Activated T-cell treated with anti-CD3 and anti-CD28 coated beads for 1 hour (primary cell): ENCODE measurements at places on chromosomes 11 and 22.

- DNase-seq, result no peak
These were observed 709.7 kb downstream of the NTM start for GRCh38 chr11:132080127-132080526.

DNA sequence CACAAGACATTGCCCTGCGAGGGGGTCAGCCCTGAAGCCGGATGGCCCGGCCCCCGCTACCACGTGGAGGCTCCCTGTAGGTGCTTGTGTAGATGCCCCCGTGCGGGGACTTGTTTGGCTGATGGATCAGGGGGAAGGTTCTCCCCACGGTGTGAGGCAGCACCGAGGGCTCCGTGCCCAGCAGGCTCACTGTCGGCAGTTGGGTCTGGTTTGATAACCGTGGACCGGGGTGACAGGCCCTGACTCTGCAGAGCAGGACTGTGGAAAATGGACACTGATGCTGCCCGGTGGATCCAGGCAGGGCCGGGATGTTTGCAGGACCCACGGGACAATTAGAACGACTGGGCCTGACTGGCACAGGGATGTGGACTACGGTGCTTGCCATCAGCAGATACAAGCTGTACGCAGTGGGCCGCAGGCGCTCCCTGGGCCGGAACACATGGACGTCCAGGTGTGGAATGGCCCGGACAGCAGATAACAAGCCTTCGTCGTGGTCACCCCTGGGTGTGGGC is 19.0 kb downstream of the KCNQ1 start:
- no peak for DNase-seq

DNA sequence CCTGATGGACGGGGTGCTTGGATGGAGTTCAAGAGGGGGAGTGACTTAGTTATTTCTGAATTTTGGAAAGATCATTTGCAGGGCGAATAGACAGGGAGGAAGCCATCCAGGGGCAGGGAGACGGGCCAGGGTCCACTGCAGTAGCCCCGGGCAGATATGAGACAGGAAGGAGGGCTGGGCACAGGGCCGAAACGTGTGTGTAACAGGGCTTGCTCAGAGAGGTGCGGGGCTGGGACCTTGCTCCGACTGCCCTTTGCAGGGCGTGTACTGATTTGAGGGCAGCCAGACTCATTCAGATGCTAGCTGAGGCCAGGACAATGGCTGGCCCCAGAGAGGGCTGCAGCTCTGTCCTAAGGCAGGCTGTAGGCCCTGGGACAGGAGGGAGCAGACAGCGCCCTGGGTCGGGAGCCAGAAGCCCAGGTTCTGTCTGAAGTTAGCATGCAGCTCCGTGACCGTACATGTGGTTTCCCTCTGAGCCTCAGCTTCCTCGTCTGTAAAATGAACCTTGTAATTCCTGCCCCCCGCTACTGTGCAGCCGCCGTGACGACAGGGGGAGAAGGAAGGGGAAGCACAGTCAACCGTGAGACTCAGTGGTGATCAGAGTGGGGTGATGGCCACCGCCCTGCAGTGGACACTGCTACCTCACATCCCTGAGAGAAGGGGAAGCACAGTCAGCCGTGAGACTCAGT is 103.4 kb downstream of the PHF21B start:
- no peak for DNase-seq

- no peak for DNase-seq
These were observed 73.2 kb upstream of the BLID start for GRCh38 chr11:122189229-122189628.

GRCh38 chr11:73154178-73154577 is 12.1 kb upstream of the FCHSD2 start:
- DNase-seq, result peak; percentile 19

DNA sequence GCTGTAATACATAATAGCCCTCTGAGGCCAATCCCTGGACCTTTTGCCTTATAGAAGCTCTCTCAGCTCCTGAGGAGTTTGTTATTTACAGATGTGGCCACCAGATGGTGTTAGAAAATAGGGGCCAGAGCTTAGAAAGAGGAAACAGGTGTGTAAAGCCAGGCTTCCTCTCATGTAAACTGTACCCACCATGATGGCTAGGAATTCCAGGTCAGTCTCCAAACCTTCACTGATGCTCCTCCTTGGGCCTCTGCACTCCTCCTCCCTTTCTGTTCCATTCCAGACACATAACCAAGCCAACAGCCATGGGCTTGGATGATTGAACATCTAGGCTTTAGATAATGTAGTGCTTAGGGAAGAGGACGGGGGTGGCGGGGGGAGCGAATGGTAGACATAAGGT is 39.7 kb downstream of the USP35 start:
- no peak for DNase-seq

- no peak for DNase-seq
These were observed 77.4 kb upstream of the YWHAH start for GRCh38 chr22:31866918-31867317.

- no peak for DNase-seq
These were observed 89.1 kb downstream of the SWAP70 start for GRCh38 chr11:9753021-9753420.

DNA sequence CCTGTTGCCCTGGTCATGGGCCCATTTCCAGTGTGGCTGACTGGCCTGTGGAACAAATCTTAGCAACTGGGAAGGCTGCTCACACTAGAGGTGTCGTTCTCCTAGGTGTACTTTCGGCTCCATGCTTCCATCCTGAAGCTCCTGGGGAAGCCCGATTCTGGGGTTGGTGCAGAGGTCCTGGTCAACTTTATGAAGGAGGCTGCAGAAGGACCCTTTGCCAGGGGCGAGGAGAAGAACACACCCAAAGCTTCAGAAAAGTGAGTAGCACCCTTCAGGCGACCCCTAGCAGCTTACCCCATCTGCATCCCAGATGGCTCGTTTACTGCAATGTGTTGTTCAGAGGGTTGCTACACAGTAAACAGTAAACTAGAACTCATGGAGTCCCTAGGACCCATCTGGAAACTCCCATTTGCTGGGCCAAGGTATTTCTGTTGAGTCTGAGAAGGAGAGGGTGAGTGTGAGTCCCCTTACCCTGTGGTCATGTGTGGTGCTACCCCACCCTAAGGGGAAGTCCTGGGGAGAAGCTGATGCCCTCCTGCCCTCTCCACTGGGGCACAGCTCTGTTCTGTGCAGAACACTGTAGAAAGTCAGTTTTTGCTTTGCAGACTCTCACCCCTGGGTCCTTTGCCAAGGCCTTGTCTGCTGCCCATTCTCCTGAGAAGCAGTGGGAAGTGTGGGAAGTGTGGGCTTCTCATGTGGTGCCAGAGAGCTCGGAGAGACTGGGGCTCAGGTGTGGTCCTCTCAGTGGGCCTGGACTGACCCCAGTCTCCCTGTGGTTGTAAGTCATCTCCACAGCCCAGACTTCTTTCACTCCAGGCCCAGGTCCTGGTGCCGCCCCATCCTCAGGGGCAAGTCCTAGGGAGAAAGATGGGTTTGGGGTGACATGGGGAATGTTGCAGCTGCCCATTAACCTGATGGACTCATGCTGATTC is 85.0 kb downstream of the CABIN1 start:
- DNase-seq, result no peak

DNA sequence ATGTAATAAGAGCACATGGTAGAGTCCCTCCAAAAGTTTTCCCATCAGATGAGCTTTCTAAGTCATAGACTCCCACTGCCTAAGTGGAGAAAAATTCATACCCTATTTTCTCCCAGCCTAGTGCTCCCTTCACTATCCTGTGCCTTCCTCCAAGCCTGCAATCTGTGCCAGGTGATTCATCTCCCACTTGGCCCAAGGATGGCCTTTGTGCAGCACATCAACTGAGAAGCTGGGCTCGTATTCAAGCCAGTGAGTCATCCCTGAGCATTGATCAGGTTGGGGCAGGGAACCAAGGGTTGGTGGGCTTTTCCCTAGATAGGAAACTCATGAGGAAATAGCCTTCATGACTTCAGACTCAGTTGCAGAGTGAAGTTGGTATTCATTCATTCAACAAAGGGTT is 64.6 kb downstream of the PANX1 start:
- DNase-seq, result no peak

- no peak for DNase-seq
These were observed 30.4 kb downstream of the OPCML start for GRCh38 chr11:133501643-133502539.
